ENCODE measurements at places on chromosomes 3 and 15.

DNA sequence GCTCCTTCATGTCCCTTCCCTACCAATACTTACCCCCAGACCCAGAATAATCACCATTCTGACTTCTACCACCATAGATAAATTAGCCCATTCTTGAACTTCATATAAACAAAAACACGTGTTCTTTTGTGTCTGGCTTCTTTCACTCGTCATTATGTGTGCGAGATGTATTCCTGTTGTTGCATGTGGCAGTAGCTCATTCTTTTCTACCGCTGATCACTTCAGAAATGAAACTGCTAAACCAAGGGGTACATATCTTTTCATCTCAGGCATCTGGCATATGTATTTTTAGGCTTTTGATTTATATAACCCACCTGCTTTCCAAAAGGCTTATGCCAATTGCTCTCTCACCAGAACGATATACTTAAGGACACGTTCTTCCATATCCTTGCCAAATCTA is 13.8 kb upstream of the SCG3 start:
- no peak for DNase-seq

DNA sequence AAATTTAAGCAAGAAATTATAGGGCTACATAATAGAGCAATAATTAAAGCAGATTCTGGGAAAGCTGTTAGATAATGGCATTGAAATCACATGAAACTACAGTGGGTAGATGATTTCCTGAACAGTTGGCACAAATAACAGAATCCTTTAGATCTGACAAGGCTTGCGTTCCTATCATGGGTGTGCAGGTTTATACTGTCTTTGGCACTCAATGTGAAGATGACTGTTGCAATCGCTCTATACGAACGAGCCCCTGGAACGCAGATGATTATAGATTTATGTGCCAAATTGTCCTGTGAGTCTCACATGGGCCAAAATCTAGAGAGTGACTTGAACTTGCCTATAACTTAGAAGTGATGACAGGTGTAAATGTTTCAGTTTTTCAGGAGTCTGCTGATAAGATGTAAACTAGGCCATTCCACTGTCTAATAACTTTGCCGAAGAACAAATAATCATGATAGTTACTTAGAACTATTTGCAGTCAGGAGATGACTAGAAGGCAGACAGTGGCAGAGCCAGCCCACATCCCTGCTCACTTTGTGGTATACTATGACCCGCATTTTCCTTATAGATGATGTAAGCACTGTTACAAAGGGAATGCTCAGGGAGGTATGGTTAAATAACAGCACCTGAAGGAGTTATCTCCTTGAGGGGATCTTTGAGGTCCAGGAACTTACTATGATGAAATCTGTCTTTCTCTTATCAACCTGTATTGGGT is 30.5 kb upstream of the TRPC1 start:
- no peak for DNase-seq

- no peak for DNase-seq
Observed at GRCh38 chr3:129940086-129940485, 34.4 kb upstream of the TRH start.

- no peak for DNase-seq
Observed at GRCh38 chr3:49876567-49876966, 6.9 kb upstream of the CAMKV start.

GRCh38 chr15:90762109-90762508 is 45.0 kb downstream of the BLM start:
- no peak for DNase-seq

GRCh38 chr3:97689962-97690361 is 74.6 kb upstream of the ARL6 start:
- no peak for DNase-seq

GRCh38 chr15:85284497-85284896 is 95.9 kb upstream of the AKAP13 start:
- DNase-seq: no peak

DNA sequence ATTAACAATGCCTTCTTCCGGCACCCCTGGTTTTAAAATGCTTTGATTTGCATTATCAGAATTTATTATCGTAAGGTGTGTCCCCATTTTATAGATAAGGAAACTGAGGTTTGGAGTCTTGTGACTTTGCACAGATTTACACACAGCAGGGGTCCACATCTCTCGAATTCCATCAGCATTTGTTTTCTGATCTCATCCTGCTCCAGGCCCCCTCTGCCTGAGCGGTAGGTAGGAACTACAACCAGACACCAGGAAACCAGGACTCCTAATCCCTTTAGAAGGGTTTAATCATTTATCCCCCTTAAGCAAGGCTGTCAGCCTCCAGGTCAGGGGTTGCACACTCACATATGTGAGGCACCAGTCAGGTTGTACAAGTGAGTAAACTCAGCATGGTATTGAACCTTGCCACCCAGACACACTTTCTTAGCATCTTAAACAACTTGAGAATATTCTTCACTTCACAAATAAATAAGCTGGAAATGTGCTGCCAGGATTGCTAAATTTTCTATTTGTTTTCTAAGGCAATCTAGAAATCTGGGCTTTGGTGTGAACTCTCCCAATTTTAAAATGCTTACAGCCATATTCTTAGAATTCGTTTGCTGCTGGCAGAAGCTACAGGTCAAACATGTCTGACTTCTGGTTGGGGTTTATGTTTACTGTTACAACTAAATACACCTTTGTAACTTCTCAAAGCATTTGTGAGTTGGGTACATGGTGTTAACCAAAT is 31.7 kb upstream of the CMTM7 start:
- DNase-seq: no peak

DNA sequence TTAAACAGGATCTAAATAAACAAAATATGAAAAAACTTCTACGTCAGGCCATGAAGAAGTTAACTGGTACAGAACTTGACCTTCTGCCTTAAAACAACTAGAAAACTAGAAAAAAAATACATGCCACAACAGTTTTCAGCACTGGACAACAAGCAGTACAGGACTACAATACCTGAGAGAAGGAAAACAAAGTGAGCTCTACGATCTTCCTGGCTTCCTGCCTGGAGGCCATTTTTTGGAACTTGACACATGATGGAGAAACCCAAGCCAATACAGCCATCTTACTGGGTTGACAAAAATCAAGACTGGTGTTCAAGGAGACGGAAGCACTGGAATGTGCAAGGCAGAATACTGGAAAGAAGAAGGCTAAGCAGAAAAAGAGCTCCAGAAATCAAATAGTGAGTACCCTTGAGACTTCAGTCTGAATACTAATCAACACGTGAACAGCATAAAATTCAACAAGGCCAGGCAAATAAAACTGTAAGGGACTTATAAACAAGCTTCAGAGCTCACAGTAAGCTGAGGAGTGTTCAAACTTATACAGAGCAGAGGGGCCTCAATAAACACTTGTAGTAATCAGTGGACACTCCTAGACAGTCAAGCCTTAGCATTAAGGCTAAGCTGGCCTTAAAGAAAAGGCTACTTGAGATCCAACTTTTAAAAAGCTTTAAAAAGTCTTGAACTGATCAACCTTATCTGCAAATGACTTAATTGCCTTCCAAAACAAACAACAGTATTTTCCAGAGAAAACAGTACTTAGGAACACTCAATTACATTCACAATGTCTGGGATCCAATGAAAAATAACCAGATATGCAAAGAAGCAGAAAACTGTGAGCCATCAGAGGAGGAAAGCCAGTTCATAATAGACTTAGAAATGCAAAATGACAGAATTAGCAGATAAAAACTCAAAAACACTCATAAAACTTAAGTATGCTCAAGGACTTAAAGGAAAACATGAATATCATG is 63.2 kb downstream of the DLG1 start:
- no peak for DNase-seq

DNA sequence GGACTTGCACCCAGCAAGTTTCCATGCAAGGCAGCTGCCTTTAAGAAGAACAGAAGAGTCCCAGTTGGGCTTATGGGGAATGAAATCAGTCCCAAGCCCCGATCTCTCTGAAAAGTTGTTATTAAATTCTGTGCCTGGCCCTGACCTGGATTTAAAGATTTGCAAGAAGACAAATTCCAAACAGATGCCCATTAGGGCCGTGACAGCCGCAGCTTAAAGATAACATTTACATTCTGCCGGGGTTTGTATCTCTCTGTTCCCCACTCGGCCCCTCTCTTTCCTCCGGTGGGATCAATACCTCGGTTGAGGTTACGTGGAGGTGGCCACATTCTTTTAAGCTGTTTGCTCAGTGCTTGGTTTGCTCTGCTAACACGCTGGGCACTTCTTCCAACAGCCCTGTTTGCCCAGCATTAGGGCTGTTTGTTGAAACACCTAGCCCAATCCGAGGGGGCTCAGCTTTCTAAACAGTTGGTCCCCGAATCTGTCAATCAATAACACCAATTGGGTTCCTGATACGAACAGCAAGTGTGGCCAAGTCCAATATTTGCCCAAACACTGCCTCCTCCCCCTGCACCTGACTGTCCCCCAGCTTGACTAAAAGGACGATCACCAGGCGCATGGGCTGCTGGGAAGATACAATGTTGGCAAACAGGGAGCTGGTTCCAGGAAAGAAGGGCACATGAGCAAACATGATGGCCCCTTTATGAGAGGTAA is 108.6 kb downstream of the RPLP1 start:
- no peak for DNase-seq

DNA sequence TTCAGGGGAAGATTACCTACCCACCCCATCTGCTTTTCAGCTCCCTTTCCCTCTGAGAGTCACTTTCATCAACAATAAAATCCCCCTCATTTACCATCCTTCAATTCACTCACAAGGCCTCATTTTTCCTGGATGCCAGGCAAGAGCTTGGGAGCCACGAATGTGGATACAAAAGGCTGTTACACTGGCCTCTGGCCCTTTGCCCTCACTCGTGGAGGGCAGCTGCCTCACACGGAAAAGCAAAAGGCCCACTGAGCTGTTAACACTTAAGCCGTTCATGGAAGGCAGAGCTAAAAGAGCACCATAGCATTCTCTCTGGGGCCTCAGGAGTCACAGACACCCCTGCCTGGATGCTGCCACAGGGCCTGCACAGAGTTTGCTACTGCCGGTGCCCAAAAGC is 102.4 kb upstream of the TUSC7 start:
- no peak for DNase-seq

DNA sequence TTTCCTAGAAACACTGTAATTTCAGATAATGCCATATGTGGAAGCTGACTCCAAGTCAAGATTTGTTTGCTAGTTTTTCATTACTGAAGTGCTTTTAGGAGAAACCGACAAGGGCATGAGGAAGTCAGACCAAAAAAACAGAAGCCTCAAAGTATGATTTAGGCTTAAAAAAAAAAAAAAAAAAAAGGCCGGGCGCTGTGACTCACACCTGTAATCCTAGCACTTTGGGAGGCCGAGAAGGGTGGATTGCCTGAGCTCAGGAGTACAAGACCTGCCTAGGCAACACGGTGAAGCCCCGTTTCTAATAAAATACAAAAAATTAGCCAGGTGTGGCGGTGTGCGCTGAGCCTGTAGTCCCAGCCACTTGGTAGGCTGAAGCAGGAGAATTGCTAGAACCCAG is 11.6 kb downstream of the RPL15 start:
- no peak for DNase-seq

DNA sequence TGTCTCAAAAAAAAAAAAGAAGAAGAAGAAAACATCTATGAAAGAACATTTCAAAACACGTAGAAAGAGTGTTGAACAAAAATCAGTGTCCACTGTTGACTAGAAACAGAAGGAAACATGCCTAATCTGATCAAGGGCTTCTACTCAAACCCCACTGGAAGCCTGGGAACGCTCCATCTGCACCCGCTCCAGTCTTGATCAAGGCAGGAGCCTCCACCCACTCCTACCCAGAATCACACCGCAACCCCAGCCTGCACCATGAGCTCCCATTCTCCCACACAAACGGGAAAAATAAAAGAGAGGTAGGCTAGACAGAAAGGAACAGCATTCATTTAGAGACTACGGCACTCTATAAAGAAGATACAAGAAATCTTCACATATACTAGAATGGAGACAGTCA is 40.9 kb upstream of the OCA2 start:
- DNase-seq: no peak

- DNase-seq: no peak
Observed at GRCh38 chr3:45604066-45604465, 9.5 kb downstream of the LIMD1 start.

- no peak for DNase-seq
Observed at GRCh38 chr3:188940573-188940932, 231.2 kb upstream of the TPRG1 start.

DNA sequence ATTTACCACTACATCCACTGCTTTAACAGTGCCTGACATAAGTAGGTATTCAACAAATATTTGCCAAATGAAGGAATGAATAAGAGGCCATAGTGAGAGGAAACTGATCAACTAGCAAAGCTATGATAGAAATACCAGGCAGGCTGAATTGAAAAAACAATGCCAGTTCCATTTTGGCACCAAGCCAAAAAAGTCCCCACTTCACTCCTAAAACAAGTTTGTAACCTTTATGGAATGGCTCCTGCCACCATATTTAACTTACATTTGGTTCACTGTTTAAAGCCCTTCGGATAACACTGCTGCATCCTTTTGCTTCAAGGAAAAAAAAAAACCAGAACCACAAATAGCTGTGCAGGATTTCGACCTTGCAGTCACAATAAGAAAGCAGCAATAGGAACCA is 166.1 kb downstream of the FRMD5 start:
- no peak for DNase-seq

DNA sequence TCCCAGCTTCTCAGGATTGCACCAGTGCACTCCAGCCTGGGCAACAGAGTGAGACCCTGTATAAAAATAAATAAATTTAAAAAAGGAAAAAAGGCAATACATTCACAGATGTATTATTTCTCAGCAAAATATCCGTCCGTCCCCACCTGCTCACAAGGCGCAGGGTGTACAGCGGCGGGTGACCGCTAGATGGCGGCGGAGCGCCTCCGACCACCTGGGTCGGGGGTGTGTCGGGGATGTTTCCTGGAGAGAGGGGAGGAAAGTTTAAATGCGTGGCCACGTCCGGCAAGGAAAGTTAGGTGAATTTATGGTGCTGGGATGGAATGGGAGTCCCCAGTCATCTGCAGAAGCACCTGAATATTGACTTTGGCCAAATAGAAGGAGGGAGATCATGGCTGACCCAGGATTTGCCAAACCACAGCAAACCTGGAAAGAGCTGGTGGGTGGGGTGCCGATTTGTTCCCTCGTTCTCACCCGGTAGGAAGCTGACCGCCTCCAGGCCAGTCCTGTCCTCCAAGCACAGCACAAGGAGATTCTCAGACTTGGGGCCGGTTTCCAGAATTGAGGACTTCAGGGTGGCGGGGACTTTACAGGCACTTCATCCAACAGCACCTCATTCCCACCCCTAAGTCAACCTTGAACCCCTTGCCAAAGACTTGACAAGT is 88.3 kb downstream of the TMEM266 start:
- no peak for DNase-seq

DNA sequence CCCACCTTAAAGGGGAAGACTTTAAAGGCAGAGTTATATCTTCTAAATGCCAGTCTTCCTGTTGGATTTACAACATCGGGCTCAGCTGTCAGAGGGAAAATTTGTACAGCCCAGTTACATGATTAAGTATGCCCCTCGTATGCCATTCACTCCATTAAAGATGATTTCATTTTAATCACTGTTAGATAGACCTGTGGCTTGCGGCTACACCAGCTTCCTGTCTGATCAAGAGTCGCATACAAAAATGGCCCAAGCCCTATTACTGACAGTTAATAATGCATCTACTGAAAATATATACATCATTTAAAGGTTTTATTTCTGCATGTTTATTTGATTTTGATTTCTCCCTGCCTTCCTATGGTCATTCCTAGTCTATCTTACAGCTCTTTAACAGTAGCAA is 7.1 kb downstream of the EIF4E3 start:
- DNase-seq: no peak
